Activated T-cell treated with anti-CD3 and anti-CD28 coated beads, Interleukin-2, amount 50 U/mL, for 48 hours (primary cell): ENCODE measurements at places on chromosomes 3 and 15.

DNA sequence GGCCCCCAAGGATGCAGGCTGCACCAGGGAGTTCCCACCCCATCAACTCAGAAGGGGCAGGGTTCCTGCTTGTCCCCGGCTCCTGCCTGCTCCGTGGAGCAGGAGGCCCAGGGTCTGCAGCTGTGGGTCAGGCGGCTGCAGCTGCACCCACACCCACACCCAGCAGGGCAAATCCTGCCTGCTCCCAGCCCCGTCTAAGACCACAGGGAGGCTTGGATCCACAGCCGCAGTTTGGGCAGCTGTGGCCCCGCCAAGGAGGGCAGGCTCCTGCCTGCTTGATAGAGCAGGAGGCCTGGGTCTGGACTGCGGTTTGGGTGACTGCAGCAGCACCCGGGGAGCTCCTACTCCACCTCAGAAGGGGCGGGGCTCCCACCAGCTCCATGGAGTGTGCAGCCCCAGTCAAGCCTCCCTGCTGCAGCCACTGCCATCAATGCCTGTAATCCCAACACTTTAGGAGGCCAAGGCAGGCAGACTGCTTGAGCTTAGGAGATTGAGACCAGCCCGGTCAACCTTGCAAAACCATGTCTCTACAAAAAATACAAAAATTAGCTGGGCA lies 163.6 kb downstream of the OSBPL10 start:
- no peak for DNase-seq

DNA sequence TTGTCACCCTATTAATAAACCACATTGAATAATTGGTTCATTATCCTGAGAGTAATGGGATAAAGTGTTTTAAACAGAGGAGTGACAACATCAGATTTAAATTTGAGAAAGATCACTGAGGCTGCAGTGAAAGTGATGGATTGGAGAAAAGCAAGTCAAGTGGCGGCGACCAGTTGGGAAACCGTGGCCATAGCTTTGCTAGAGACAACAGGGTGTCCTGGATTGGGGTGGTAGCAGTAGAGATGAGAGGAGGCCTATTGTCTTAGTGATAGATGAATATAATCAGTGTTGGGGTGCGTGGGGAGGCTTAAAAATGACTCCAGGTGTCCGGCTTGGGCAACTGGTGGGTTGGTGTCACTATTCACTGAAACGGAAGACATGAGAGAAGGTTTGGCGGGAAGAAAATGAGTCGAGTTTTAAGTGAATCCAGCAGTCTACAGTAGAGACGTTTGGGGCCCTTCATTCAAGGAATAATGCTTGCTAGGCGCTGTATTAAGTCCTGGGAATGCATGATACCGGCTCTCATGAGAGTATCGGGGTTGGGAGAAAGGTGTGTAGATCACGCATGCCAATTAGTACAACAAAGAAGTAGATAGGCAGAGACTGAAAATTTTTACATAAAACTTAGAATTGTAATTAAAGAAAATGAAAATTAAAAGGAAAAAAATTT lies 819 bp downstream of the NEK4 start:
- peak; percentile 25 for DNase-seq

DNA sequence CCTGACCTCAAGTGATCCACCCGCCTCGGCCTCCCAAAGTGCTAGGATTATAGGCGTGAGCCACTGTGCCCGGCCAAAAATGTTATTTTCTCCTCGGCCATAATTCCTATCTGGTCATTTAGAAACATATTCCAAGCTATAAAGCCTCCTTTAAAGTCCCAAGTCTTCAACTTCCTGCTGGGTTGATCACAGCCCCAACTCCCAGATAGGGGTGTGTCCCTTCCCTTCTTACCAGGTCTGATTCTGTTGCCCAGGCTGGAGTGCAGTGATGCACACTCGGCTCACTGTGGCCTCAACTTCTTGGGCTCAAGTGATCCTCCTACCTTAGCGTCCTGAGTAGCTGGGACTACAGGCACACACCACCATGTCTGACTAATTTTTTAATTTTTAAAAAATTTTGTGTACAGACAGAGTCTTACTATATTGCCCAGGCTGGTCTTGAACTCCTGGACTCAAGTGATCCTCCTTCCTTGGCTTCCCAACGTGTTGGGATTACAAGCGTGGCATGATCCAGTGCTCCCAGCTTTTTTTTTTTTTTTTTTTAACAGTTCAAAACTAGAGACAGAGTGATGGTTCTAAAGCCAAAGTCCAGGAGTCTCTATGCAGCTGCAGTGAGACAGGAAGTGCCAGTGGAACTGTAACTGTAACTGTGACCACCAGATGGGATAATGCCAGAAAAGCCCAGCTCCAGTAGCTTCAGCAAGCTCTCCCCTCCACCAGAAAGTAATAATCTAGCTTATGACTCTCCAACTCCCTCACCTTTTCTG lies 8.2 kb upstream of the PRKAR2A start:
- no peak for DNase-seq

DNA sequence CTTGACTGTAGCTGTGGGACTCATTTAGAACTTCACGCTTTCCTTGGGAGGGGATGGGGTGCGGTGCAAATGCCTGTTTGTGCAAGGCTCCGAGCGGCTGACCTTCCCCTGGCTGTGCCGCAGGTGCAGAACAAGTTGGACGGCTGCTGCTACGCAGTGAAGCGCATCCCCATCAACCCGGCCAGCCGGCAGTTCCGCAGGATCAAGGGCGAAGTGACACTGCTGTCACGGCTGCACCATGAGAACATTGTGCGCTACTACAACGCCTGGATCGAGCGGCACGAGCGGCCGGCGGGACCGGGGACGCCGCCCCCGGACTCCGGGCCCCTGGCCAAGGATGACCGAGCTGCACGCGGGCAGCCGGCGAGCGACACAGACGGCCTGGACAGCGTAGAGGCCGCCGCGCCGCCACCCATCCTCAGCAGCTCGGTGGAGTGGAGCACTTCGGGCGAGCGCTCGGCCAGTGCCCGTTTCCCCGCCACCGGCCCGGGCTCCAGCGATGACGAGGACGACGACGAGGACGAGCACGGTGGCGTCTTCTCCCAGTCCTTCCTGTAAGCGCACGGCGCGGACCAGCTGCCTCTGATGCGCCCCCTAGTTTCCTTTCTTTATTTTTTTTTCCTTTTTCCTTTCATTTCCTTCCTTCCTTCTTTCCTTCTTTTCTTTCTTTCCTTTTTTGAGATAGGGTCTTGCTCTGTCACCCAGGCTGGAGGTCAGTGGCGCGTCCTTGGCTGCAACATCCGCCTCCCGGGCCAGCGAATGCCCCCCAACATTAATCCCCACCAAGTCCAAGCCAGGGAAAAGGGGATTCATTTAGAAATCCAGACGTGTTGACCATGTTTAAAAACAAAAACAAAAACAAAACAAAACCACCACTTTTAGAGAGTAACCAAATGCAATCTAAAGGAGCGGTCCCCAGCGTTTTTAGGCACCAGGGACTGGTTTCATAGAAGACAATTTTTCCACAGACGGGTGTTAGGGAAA lies 42.7 kb downstream of the EIF2AK4 start:
- peak; percentile 37 for DNase-seq

- no peak for DNase-seq
Measured at GRCh38 chr3:193124861-193125260, 116.2 kb upstream of the PLAAT1 start.

- DNase-seq: no peak
Measured at GRCh38 chr3:43019006-43019809, 40.1 kb downstream of the GASK1A start.

GRCh38 chr3:94440767-94441493 lies 378.1 kb downstream of the NSUN3 start:
- DNase-seq: no peak

DNA sequence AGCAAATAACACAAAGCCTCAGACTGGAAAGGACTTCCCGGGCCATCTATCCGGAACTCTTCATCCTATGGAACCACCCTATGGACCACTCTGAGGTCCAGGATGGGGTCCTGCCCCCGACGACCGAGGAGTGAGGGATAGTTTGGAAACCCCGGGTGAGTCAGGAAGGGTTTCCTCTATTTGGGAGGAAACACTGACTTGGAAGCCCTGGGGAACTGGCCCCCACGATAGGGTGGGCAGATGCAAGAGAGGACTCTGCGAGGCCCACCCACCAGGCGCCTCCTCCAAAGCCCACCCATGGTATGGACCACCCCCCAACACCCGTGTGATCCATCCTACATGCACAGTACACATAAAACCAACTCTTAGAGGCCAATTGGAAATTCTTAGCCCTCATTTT lies 69.4 kb downstream of the CPN2 start:
- DNase-seq: no peak

GRCh38 chr3:171184372-171184771 lies 157.9 kb upstream of the SLC2A2 start:
- no peak for DNase-seq

DNA sequence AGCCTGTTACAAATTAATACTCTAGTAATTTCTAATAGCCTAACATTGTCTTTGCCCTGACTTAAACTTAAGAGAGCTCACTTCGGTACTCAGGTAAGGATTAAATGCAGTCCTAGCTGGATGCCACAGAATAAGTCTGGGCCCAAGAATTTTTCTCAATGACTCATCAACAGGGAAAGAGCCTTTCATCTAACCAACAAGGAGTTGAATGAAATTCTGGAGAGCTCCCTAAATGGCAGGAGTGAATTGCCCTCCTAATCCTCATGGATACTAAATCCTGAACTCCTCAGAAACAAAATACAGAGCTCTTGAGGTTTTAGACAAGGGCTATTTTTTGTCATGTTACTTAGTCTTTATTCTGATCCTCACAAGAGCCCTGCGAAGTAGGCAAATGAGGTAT lies 159.5 kb downstream of the PLCH1 start:
- DNase-seq: no peak

GRCh38 chr3:170815340-170815739 lies 54.7 kb downstream of the RPL22L1 start:
- DNase-seq: no peak
